Stimulated activated naive CD8-positive, alpha-beta T cell treated with anti-CD3 and anti-CD28 coated beads, Interleukin-15, Interleukin-2, amounts not matched to agents 100 U/mL and 50 U/mL, for 24 hours (primary cell): ENCODE measurements at places on chromosomes 5 and 9.

DNA sequence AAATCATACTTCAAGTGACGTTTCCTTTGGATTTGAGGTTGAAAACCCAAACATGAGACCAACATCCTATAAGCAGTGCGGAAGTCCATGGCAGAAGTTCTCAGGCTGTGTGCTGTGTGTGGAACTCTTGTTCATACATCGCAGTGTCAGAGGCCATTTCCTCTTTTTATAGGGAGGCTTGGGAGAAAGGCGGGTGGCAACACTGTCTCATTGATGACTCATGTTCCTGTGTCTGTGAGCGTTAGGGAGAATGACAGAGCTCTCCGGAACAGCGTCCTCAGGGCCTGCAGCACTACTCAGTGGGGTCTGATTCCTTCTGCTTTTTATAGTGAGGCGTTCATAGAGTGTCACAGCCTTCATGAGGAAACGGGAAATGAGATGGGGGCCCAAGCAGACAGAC, 98.8 kb upstream of the BASP1 start:
- peak; percentile 13 for DNase-seq

GRCh38 chr9:2613730-2614271, 7.8 kb upstream of the VLDLR start:
- DNase-seq = no peak

DNA sequence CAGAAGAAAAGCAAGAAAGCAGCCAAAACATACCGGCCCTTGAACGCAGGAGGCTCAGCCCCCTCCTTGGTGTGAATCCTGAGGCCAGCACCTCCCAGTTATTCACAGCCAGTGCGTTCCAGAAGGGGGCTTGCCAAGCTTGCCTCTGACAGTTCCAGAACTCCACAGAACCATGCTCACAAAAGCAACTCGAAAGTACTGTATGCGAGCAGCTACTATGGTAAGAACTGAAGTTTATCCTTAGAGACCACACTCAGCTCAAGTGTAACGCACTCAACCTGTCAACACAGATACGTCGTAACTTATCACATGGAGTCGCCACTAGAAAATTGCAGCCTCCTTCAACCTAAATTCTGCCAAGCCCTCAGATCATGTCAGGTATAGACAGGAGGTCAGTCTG, 1.4 kb downstream of the UBAC1 start:
- no peak for DNase-seq

GRCh38 chr9:112006361-112007020, 109.9 kb downstream of the UGCG start:
- no peak for DNase-seq

DNA sequence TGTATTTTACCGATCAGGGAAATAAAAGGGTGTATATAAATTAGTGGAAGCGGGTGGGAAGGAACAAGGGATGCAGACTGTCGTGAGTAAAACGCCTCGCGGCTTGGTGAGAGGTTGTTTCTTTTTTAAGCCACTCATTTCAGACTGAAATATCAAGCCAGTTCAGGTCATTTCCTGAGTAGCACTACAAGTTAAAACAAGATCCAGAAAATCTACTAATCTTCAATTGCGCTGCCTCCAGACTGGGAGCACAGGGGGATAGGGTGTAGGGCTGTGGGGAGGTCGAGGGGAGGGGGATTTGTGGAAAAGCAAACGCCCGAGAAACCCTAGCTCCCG, 140.8 kb downstream of the TSSK1B start:
- DNase-seq = no peak

DNA sequence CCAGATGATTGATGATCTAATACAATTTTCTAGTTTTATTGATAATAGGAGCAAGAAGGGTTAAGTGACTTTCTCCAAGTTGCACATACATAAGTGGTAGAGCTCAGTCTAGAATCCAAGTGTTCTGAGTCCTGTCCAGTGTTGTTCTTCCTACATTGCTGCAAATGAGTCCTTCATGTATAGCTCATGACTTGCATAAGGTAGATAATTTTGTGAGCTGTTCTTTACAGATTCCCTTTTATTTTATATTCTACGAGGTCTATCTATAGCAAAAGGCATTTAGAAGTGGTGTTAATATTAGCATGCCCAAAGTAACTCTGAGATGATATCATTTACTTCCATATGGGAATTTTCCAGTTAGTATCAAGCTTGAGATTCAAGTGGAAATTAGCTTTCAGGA, 20.0 kb downstream of the MRPS30 start:
- no peak for DNase-seq

- DNase-seq = no peak
Observed at GRCh38 chr5:91302305-91302704, 80.8 kb downstream of the ARRDC3 start.

- no peak for DNase-seq
Observed at GRCh38 chr9:114287763-114288192, 35.1 kb upstream of the ORM1 start.

- no peak for DNase-seq
Observed at GRCh38 chr5:37881359-37881758, 41.5 kb upstream of the GDNF start.

DNA sequence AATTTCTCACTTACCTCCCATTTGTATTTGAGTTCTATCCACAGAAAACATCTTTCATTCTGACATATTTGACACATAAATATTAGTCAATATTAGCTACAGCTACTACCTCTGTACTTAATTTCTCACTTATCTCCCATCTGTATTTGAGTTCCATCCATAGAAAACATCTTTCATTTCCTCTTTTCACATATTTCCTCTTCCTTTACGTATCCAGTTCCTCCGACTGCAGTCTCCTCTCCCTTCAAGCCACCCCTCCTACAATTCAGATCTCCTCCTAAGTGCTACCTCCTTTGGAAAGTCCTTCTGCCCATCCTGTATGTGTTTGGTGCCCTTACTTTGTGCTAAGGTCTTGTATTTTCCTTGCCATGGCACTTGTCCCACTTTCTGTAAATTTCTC, 1.6 kb downstream of the SREK1IP1 start:
- DNase-seq = no peak

DNA sequence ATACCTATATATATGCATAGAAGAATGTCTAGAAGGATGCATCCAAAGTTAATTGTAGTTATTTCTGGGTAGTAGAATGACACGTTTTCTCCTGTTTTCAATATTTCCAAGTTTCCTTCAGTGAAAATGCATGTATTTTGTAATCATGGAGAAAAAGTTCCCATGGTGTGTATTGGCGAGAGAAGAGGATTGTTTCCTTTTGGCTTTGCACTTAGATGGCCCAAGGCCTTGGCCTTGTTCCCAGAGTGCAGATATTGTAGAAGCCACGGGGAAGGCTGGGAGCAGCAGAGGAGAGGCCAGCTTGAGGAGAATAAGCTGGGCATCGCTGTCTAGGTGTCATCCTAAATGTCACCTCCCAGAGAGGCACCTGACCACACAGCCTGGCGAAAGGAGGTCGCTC, 44.0 kb downstream of the IRF1 start:
- DNase-seq = no peak

DNA sequence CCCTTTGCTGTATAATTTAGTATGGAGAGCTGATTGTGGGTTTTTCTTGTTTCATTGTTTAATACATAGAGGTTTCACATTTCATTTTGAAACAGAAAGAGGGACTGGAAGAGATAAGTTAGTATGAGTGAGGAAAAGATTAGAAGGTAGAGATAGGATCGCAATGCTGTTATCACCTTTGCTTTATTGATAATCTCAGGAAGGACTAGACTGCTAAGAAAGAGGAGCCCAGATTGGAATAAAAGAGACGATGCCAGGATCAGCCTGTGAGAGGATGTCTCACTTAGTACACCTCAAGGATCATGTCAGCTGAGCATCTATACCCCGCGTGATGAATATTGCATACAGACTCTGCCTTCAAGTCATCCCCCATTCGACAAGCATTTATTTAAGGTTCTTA, 178.0 kb upstream of the DMAC1 start:
- no peak for DNase-seq

- DNase-seq = no peak
Observed at GRCh38 chr5:7548596-7548995, 152.7 kb downstream of the ADCY2 start.

DNA sequence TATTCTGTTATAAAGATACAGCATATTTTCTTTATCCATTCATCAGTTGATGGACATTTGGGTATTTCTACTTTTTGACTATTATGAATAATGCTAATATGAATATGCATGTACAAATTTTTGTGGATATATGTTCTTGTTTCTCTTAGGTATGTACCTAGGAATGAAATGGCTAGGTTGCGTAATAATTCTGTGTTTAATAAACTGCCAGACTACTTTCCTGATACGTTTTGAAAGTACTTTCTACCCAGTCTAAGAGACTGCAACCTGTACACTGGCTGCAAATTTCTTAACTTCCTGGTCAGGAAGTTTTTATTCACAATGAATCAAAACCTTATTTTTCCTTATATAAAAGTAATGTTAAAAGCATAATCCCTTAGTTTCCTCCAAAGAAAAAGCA, 93.9 kb upstream of the STARD4 start:
- no peak for DNase-seq
